ENCODE measurements at places on chromosomes 3 and 15.

DNA sequence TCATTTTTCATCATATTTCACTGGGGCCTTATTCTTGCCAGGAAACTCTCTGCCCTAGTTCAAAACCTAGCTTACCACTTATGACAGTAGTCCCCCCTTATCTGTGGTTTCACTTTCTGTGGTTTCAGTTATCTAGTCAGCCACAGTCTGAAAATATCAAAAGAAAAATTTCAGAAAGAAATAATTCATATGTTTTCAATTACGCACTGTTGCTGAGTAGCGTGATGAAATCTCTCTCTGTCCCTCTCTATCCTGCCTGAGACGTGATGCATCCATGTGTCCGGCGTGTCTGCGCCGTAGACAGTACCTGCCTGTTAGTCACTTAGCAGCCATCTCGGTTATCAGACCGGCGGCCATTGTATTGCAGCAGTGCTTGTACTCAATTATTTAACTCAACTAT is 369.9 kb upstream of the MCTP2 start:
- DNase-seq = no peak

DNA sequence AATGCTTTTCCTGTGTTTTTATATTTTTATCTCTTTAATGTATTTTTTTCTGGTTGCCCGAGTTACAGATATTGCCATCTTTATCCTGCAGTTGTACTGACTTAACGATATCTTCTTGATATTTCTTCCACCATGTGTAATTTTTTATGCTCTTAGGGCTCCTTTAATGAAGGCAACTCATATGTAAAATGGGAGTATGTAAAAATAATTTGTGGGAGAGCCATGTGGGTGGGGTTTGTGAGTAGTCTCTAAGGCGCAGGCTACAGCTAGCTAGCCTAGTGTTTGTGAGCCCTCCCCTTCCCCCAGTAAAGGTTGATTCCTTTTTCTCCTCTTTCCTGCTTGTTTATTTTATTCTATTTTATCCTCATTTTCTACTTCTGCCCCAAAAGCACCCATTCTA is 38.1 kb downstream of the UBE2E1 start:
- DNase-seq = no peak

DNA sequence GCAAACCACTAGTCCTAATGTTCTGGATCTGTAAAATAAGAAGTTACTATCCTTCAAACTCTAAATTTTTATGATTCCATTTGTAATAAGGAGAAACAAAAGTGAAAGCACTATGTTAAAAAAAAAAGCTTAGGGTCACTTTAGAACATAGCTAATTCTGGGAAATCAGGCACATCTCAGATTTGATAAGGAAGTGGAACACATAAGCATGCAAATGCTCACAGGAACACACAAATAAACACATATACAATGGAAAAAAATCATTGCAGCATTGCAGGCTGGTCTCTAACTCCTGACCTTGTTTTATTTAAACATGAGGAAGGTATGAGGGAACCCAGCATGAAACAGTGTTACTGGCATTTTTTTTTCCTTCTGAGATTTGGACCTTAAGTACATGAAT is 63.2 kb upstream of the TNFSF10 start:
- DNase-seq = no peak

DNA sequence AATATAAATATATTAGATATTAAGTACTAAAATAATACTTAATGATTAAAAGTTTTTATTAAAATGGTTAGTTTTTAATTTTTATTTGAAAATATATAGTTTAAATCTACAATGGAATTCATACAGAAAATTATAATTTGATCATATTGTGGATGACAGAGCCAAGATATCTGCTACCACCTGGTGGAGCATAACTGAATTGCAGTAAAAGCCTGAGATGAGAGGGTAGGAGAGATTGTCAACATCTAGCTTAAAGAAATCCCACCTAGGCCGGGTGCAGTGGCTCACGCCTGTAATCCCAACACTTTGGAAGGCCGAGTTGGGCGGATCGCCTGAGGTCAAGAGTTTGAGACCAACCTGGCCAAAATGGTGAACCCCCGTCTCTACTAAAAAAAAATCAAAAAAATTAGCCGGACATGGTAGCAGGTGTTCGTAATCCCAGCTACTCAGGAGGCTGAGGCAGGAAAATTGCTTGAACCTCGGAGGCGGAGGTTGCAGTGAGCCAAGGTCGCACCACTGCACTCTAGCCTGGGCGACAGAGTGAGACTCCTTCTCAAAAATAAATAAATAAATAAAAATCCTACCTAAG is 25.1 kb upstream of the CSTA start:
- peak; percentile 53 for DNase-seq

- DNase-seq = no peak
These were observed 22.8 kb downstream of the TMEM43 start for GRCh38 chr3:14147617-14148016.

DNA sequence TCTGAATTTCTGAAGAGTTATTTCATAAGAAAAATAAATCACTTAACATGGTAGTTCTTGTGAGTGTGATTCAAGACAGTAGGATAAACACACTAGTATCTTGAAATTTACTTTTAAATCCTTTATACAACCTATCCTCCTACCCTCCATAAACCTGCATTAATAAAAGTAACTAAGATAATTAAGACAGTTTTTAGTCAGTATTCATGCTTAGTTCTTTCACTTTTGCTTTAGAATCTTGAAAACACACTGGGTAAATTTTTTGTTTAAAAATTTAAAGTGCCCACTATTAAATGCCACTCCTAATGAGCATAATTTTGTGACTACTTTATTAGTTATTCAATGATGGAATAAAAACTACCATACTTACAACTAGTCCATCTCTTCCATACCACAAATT is 28.8 kb downstream of the GOLIM4 start:
- DNase-seq = no peak

GRCh38 chr15:68553994-68554720 is 24.6 kb upstream of the CORO2B start:
- peak; percentile 77 for DNase-seq

- DNase-seq = no peak
These were observed 29.6 kb upstream of the CSTA start for GRCh38 chr3:122295266-122296062.

DNA sequence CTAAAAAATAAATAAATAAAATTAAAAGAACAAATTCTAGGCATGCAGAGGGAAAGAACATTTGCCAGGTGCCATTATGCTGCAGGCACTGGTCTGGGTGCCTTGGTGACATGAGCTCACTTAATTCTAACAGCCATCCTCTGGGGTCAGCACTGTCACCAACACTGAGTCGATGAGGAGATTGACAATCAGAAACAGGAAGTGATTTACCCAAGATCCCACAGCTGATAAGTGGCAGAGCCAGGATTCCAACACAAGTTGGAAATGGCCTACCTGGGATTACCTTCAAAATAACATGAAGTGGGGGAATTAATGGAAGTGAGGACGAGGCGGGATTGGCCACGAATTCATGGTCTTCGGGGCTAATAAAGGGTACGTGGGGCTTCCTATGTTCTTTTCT is 3.6 kb downstream of the PLIN1 start:
- DNase-seq = no peak

DNA sequence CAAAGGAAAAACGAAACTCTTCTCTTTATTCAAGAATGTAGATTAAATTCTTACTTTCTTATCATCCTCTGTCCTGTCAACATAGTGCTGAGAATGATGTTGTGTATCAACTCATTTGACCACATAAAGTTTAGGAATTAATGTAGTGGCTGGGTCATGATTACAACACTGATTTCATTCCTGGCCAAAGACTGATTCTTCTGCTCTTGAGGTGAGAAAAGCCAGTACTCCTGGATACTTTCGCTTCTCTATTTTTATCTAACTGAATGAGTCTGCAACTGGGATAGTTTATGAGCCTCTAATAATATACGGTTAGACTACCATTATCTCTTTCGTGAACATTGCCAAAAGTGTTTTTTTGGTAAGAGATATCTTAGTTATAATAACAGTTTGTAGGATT is 173.0 kb downstream of the LPP start:
- no peak for DNase-seq

DNA sequence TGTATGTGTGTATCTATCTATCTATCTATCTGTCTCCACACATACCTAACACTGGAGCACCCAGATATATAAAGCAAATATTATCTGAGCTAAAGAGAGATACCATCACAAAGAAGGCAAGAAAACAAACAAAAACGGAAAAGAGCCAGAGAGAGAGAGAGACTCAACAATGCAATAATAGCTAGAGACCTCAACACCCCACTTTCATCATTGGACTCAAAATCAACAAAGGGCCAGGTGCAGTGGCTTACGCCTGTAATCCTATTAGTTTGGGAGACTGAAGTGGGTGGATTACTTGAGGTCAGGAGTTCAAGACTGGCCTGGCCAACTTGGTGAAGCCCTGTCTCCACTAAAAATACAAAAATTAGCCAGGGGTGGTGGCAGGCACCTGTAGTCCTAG is 23.4 kb downstream of the NCBP2 start:
- no peak for DNase-seq

- no peak for DNase-seq
These were observed 111.4 kb upstream of the CHL1 start for GRCh38 chr3:85180-85579.

GRCh38 chr3:149466192-149466591 is 8.3 kb upstream of the TM4SF4 start:
- no peak for DNase-seq

DNA sequence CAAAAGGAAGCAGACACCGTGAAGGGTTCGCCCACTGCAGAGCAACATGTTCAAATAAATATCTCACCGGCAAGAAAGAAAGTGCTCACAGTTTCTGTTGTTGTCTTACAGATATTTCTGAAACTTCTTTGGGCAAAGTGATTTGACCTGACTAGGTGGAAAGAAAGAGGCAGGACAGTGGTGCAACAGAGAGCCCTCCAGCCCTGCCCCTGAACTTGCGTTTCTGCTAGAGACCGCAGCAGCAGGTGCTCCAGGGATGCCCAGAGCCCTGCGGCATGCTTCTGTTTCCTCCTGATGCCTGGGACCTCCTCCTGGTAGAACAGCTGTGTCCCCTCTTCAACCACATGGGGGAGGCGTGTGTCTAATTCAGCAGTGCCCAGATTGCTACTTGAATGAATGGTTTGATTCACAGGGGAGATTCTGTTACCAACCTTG is 123.4 kb downstream of the ATP10A start:
- DNase-seq = peak; percentile 40

GRCh38 chr3:71784914-71785531 is at the start of gene PROK2:
Gene PROK2 (minus strand): TSS chr3:71785148. CDS start chr3:71785052, 96 bp downstream.
- peak; percentile 39 for DNase-seq

- DNase-seq = no peak
These were observed 549.8 kb upstream of the AGTR1 start for GRCh38 chr3:148147903-148148302.

- no peak for DNase-seq
These were observed 662.8 kb upstream of the CCDC54 start for GRCh38 chr3:106714400-106714799.

DNA sequence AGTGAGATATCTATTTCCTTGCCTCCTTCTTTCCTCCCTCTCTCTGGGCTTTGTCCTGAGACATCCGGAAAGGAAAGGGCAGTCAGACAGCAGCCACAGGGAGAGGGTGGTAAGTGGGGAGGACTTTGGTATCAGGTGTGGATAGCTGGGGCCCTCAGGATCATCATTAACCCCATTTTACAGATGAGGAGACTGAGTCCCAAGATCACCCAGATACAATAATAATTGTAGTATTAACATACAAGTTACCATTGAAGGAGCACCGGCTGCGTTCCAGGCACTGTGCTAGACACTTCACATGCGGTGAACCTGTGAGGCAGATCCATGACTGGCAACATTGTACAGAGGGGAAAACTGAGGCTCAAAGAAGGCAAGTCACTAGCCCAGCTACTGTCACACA is 15.2 kb upstream of the LINGO1 start:
- no peak for DNase-seq

DNA sequence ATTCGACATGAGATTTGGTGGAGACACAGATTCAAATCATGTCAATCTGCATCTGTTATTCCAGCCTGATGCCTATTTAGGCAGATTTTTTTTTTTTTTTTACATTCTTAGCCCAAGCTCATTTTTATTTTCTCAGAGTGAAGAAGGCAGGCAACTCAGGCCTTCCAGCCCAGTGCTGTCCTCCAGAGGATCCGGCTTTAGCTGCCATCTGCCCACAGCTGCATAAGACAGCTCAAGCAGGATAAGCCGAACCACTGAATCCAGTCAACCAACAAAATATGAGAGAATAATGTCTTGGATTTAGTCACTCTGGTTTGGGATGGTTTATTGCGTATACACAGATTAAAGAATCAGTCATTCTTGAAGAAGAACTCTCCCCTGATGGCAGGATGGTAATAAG is 19.9 kb upstream of the COLQ start:
- DNase-seq = no peak

DNA sequence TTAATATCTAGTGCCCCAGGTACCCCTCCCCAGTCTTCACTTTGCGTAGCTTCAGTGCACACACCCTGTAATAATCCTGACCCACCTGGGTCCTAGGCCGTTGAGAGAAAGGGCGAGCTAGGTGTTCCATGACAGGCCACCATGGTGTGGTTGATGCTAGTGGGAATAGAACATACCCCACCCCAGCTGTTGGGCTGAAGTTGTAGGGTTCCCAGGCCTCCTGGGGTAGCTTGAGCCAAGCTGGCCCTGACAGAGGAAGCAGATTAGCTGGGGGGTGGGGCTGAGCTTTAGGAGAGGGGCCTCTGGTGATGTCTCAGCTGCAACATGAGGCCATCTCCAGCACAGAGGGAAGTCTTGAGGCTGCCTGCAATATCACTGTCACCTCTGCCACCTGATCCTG is 40.5 kb downstream of the RAB11A start:
- DNase-seq = no peak

DNA sequence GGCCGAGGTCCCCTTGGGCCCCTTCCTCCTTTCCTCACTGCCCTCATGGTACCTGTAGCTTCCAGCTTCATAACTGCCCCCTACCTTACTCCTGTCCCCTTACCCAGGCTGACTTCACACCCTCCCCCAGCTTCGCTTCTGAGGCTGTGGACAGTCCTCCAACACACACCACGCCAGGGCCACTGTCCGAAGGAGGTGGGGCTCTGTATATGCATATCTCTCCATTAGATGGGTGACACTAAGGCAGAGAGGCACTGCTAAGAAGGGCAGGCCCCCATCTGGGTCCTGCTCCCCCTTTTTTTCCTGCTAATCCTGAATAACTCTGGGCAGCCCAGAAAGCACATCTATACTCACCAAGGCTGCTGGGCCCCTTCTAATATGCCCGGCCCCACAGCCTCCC is 1.0 kb upstream of the COL7A1 start:
- DNase-seq = no peak

- no peak for DNase-seq
These were observed 79.3 kb downstream of the TNIK start for GRCh38 chr3:171380711-171381425.

DNA sequence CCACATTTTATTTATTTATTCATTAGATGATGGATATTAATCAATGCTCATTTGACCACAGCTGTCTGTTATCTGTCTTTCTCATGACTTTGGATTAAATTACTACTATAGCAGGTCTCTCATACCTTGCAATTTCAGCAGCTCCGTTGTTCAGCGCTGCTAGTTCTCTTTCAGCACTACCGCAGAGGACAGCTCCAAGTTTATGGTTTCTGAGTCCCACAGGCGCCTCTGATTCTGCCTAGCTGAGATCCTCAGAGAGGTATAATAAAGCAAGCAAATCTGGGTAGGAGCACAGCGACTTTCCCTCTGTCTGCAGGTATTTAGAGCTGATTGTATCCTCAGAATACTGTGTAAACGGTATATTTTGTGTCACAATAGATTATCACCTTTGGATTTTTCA is 204.9 kb downstream of the CNTN4 start:
- no peak for DNase-seq

GRCh38 chr15:31365032-31365654 is 38.5 kb downstream of the KLF13 start:
- DNase-seq = no peak

- DNase-seq = no peak
These were observed 83.4 kb downstream of the ATP1B3 start for GRCh38 chr3:141959589-141960554.
